ENCODE measurements at places on chromosomes 4 and X.
A peak's percentile ranks its signal among the peaks of the same experiment; 100 is the strongest.

- peaks cover 10% of the 10 kb centered on the region for H3K4me1 ChIP-seq
- H3K4me3 ChIP-seq = no peak overlapping the region
- peaks cover 12% of the 10 kb centered on the region for H3K36me3 ChIP-seq
- no peaks in the 10 kb centered on the region for H3K27me3 ChIP-seq
Measured at GRCh38 chr4:25826074-25826752, 36.6 kb downstream of the SEL1L3 start.

- no peak overlapping the region for H3K4me3 ChIP-seq
- peaks cover 10% of the 10 kb centered on the region for H3K27me3 ChIP-seq
- H3K4me1 ChIP-seq = peaks cover 2% of the 10 kb centered on the region
- H3K36me3 ChIP-seq = peaks cover 2% of the 10 kb centered on the region
- no peak for DNase-seq
Measured at GRCh38 chrX:153371256-153371655, 29.9 kb downstream of the PNMA6E start.

DNA sequence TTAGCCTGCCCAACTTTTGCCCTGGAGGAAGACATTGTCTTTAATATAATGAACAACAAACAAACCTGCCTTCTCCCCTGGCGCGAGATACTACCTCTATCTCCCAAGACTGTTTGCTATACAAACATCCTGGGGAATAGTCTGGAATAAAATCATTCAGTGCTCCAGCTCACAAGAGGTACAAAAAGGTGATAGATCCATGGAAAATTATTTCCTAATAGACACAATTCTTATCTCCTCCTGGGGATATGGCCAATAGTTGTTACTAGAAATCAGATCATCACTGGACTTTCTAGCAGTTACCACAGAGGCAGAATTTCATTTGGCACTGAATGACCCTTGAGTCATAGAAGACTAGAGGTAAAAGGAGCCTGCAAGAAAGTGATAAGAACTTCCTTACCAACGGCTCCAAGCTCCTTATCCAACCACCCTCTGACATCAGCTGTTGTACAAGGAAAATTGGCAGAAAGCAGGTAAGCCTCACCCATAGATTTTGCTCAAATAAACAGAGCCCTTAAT lies 38.1 kb downstream of the MID1 start:
- H3K4me3 ChIP-seq = no peak overlapping the region
- H3K27ac ChIP-seq = no peak overlapping the region
- peaks cover 3% of the 10 kb centered on the region for H3K36me3 ChIP-seq
- no peaks in the 10 kb centered on the region for H3K27me3 ChIP-seq
- no peak for DNase-seq
- no peaks in the 10 kb centered on the region for H3K4me1 ChIP-seq

GRCh38 chrX:15441464-15441863 lies 51.7 kb downstream of the PIR start:
- H3K36me3 ChIP-seq = no peaks in the 10 kb centered on the region
- no peaks in the 10 kb centered on the region for H3K4me1 ChIP-seq

DNA sequence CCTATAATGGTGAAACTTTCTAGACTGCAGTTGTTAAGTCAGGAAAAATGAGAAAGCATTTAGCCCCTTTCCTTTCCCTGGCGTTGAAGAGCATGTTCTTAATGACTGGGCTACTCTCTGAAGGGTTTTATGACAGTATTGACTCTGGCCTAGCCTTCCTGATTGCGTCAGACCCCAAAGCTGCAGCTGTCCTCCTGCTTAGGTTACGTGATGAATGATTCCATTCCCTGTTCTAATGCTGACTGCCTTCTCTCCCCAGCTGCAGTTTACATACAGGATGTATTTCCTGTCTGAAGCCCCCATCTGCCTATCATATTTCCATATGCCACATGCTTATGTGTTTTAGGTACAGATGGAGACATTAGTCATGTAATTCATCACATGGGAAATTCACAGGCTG lies 105.8 kb upstream of the EGFL6 start:
- DNase-seq = no peak
- no peaks in the 10 kb centered on the region for H3K4me1 ChIP-seq
- no peak overlapping the region for H3K27ac ChIP-seq
- H3K36me3 ChIP-seq = no peaks in the 10 kb centered on the region
- H3K27me3 ChIP-seq = no peaks in the 10 kb centered on the region

GRCh38 chrX:81414630-81415029 lies 212.7 kb downstream of the SH3BGRL start:
- no peaks in the 10 kb centered on the region for H3K27me3 ChIP-seq
- no peaks in the 10 kb centered on the region for H3K4me1 ChIP-seq
- peaks cover 2% of the 10 kb centered on the region for H3K36me3 ChIP-seq
- no peak for DNase-seq

DNA sequence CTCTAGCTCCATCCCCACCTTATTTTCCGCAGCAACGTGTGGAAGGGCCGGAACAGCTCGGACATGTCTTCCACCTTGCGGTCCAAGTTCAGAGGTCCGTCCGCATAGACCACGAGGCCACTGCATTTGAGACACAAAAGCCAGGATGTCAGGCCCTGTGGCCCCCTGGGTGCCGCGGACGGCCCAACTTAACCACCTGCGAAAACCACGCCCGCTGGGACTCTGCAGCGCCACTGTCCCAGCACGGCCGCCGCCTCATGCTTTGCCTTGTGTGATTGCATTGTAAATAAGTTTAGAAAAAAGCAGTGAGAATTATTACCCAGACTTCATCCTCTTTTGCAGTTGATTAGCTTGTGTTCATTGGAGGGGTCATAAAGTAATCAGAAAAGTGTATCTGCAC lies 58.2 kb upstream of the MXD4 start:
- no peak overlapping the region for H3K4me3 ChIP-seq
- peaks cover 5% of the 10 kb centered on the region for H3K4me1 ChIP-seq
- no peaks in the 10 kb centered on the region for H3K27me3 ChIP-seq
- H3K27ac ChIP-seq = no peak overlapping the region
- DNase-seq = no peak

GRCh38 chr4:186104114-186104889 lies at the start of gene FAM149A:
Gene FAM149A (plus strand): TSS chr4:186104704.
- H3K4me3 ChIP-seq = peak within 1 kb of the TSS; percentile 91
- peaks cover 52% of the 10 kb centered on the region for H3K27me3 ChIP-seq
- DNase-seq = peak; percentile 33
- peaks cover 9% of the 10 kb centered on the region for H3K4me1 ChIP-seq
- no peak within 1 kb of the TSS for H3K27ac ChIP-seq
- H3K36me3 ChIP-seq = peaks cover 6% of the 10 kb centered on the region

GRCh38 chrX:23797371-23798128 lies 14.6 kb downstream of the SAT1 start:
- no peaks in the 10 kb centered on the region for H3K36me3 ChIP-seq
- H3K27ac ChIP-seq = no peak overlapping the region
- no peak overlapping the region for H3K4me3 ChIP-seq
- H3K4me1 ChIP-seq = no peaks in the 10 kb centered on the region
- no peak for DNase-seq

DNA sequence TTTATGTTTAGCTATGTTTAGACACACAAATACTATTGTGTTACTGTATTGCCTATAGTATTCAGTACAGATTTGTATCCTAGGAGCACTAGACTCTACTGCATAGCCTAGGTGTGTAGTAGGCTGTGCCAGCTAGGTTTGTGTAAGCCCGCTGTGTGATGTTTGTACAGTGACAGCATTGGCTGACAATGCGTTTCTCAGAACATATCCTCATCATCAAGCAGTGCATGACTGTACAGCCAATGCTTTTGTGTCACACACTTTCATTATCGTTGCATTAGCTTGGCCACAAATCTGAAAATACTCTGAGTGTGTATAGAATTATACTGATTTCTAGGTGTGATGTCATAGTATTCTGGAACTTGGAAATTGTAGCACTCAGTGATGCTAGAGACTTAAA lies 63.4 kb downstream of the CLDN34 start:
- DNase-seq = no peak
- H3K4me3 ChIP-seq = no peak overlapping the region
- H3K27ac ChIP-seq = no peak overlapping the region
- no peaks in the 10 kb centered on the region for H3K36me3 ChIP-seq
- peaks cover 4% of the 10 kb centered on the region for H3K4me1 ChIP-seq

- H3K27me3 ChIP-seq = peaks cover 10% of the 10 kb centered on the region
- H3K27ac ChIP-seq = no peak overlapping the region
- DNase-seq = no peak
Measured at GRCh38 chr4:84753321-84753972, 170.5 kb downstream of the CDS1 start.

DNA sequence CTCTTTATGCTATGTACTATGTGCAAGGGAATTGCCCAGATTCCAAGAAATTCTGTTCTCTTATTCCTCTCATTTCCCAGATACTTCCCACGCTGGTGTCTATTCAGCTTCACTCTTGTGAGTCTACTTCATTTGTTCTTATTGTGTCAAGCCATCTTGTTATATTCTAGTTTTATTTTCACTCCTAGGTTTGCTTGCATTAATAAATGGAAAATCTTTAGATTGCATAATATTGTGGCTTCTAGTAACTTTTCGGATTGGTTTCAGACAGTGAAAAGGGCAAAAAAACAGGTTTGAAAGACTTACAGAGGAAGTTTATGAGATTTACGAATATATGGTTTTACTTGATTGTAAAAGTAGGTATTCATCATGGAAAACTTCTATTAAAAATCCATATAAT lies 128.4 kb downstream of the BTC start:
- no peak for DNase-seq
- H3K36me3 ChIP-seq = no peaks in the 10 kb centered on the region
- H3K4me1 ChIP-seq = peaks cover 6% of the 10 kb centered on the region
- H3K4me3 ChIP-seq = no peak overlapping the region
- peaks cover 40% of the 10 kb centered on the region for H3K27me3 ChIP-seq
- no peak overlapping the region for H3K27ac ChIP-seq

DNA sequence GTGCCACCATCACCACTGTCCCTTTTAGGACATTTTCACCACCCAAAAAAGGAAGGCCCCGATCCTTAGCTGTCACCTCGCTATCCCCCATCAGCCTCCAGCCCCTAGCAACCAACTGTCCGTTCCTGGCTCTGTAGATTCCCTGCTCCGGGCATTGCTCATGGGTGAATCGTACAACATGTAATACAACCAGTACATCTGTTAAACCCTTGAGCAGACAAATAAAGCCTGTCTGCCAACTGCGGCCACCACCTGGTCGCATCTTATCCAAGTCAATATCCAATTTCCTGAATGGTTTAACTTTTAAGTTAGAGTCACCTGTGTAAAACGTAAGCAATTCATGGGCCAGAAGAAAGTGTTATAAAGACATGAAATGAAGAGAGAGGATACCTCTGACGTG lies 251.9 kb downstream of the AFAP1 start:
- no peak overlapping the region for H3K4me3 ChIP-seq
- no peak for DNase-seq
- H3K36me3 ChIP-seq = no peaks in the 10 kb centered on the region
- no peak overlapping the region for H3K27ac ChIP-seq
- no peaks in the 10 kb centered on the region for H3K4me1 ChIP-seq

DNA sequence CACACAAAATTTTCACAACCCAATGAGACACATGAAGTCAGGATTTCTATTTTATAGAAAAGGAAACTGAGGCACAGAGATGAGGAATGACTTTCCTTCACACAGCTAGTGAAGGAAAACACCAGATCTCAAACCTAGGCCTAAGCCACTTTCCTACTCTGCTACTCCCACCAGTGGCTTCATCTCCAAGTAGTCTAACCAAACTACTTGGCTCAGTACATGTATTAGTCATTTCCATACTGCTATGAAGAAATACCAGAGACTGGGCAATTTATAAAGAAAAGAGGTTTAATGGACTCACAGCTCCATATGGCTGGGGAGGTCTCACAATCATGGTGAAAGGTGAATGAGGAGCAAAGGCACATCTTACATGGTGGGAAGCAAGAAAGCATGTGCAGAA lies 196.6 kb downstream of the EVC2 start:
- H3K27ac ChIP-seq = no peak overlapping the region
- H3K27me3 ChIP-seq = no peaks in the 10 kb centered on the region
- H3K4me3 ChIP-seq = no peak overlapping the region
- H3K4me1 ChIP-seq = no peaks in the 10 kb centered on the region

DNA sequence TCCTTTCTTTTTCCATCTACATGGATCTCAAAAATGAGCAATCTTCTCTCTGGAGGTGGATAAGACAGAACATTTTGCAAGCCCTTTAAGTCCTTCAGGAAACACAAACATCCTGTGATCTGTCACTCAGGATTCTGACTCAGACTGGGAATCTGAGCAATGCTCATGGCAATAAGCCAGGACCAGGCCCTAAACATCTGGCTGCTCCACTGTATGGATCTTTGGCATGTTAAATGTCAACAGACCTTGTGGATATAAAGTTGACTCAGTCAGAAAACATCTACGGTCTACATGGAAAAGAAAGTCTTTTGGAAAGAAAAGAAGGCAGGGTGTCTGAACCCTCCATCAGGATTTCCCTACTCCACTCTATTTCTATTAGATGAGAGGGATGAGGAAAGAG lies 17.8 kb upstream of the CHIC2 start:
- no peak overlapping the region for H3K4me3 ChIP-seq
- H3K36me3 ChIP-seq = peaks cover 4% of the 10 kb centered on the region
- no peak overlapping the region for H3K27ac ChIP-seq
- DNase-seq = no peak
- peaks cover 37% of the 10 kb centered on the region for H3K27me3 ChIP-seq
- H3K4me1 ChIP-seq = no peaks in the 10 kb centered on the region

DNA sequence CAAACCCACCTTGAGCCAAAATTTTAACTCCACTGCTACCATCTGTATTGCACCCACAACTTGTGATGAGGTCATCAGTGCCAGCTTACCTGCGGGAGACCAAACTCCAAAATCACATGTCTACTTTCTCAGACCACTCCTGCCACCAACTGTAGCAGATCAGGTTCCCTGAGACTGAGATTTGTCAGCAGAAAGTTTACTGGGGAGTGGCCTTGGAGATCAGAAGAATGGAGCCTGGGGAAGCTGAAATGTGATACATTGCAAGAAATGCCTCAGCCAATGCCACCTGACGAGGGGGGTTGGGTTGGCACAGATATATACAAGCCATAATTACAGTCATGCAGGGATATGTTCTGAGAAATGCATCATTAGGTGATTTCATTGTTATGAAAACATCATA lies 19.1 kb downstream of the HAUS3 start:
- no peak overlapping the region for H3K4me3 ChIP-seq
- no peak for DNase-seq
- H3K27ac ChIP-seq = no peak overlapping the region
- H3K4me1 ChIP-seq = peaks cover 8% of the 10 kb centered on the region
- no peaks in the 10 kb centered on the region for H3K27me3 ChIP-seq
- H3K36me3 ChIP-seq = no peaks in the 10 kb centered on the region

GRCh38 chrX:101408532-101408841 lies 465 bp downstream of the HNRNPH2 start:
- peaks cover 21% of the 10 kb centered on the region for H3K4me1 ChIP-seq
- H3K4me3 ChIP-seq = peak overlapping the region; percentile 97
- H3K27ac ChIP-seq = peak overlapping the region; percentile 94
- peaks cover 5% of the 10 kb centered on the region for H3K36me3 ChIP-seq

Data from T-helper 17 cell (primary cell).